GM23248 (cell line): ENCODE measurements at places on chromosomes 4 and X.

GRCh38 chr4:153159016-153159415 lies 45.2 kb upstream of the TRIM2 start:
- DNase-seq = peak; percentile 17

DNA sequence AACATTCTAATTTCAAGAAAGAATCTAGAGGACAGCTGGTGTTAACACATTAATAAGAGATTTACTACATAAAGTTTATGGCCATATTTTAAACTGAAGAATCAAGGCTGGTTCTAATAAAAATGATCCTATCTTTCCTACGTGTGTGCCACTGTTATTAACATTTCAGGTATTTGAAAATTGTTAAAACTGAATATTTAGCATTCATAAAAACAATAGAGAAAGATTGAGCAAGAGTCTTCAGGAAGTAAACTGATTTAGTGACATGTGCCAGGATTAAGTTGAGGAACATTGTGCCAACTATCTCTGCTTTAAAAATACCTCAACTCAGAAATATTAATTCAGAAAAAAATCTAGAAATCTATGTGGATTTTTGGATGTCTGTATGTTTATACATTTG lies 810.1 kb downstream of the FAT4 start:
- no peak for DNase-seq

DNA sequence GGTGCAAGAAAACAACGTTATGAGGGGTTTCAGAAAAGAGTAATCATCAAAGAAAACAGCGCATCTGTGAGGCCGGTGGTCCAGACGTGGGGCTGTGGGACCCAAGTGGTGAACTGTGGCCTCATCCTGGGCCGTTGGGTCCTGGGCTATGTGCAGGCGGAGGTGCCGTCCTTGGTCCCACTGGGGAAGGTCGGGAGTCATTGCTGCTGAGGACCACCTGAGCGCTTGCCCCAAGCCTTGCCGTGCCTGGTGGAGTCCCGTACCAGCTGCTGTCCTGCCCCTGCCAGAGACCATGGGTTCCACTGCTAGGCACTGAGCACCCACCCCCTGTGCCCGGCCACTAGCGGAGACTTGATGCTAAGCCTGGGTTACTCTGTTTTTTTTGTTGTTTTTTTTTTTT lies 25.5 kb upstream of the UVSSA start:
- DNase-seq = no peak

DNA sequence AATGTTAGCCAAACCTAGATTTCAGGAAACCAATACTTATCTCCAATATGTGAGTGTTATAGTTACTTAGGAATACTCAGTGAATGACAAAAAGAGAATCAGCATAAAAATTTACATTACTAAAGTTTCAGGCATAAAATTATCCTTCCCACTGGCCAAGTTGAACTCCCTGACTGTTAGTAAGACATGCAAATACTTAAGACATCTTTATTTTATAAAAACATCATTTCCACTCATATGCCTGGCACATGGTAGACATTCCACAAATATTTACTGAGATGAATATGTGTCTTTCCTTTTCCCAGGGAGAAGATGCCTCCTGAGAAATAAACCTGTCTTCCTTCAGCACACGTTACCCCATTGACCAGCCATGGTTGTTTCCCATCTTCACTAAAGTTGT lies 7.3 kb downstream of the VEGFD start:
- DNase-seq = peak; percentile 35

DNA sequence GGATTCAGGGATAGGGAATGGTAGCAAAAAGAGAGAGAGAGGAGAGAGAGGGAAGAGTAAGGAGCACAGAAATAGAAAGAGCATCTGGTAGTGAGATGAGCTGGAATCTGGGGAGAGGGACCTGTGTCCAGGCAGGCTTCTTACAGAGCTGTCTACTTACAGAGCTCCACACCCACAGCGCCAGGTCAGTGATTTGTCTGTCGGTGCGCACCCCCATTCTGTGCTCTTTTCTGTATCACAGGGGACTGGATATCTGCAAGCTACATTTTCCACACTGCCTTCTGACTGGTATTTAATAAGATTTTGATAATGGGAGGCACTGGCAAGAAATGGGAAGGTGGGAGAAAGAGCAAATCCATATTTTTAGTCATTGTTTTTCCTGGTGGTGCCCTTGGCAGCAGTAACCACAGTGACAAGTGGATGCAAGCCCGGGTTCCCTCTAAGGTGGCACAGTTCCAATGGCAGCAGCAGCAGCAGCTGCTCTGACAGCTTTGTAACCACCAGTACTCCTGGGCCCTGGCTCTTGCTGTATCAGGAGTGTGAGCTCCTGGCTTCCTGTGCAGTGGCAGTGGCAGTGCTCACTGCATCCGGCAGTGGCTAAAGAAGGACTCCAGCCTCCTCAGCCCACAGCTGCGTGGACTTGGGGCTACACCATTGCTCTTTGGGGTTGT lies 300.5 kb downstream of the TRIML1 start:
- DNase-seq = peak; percentile 2

DNA sequence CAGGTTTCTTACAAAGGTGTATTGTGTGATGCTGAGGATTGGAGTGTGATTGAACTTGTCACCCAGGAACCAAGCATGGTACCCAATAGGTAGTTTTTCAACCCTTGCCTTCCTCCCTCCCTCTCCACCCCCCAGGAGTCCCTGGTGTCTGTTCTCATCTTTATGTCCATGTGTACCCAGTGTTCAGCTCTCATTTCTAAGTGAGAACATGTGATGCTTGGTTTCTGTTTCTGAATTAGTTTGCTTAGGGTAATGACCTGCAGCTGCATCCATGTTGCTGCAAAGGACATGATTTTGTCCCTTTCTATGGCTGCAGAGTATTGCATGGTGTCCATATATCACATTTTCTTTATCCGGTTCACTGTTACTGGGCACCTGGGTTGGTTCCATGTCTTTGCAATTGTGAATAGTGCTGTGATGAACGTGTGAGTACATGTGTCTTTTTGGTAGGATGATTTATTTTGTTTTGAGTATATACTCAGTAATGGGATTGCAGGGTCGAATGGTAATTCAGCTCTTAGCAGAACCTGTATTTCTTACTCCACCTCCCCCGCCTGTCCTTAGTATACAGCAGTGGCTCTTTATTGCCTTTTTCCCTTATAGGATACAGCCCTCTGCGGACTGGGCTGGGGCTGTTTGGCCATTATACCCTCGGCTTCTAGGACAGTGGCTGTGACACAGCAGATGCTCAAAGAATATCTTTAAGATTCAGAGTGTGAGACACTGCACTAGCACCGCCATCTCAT lies 145.4 kb downstream of the PTTG2 start:
- no peak for DNase-seq

DNA sequence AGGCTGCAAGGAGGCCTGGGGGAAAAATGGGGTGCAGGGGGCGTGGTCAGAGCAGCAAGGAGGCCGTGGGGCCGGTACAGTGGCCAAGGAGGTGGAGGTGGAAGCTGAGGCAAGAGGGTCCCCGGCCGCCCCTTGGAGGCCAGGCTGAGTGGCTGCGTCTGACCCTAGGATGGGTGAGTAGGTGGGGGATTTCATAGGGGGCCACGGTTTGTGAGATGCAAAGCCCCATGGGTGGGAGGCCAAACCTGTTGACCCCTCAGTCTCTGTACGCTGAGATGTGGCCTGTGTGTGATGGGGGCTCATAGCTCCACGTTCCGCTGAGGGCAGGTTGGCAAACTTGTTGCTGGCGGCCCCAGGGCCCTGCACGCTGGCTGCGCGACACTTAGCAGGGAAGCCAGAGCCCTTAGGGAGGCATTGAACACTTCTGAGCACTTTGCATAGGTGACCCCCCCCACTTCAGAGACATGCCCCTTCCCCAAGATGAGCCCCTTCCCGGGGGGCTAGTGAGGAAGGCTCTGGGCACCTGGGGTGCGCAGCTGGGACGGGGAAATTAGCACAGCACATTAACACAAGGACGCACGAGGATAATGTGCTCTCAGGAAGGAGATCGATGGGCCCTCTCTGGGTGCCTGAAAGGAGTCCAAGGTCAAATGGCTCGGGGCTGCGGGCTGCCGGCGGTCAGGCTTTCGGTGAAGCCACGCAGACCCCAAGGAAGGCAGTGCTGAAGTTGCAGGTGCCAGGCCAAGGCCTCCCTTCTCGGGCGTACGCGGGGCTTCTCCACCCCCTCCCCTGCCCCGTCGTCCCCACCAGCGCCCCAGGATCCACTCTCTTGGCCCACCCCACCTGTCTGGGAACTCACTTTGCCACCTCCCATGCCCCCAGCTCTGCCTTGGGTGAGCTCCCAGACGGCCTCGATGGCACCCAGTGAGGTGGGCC lies 107.4 kb downstream of the HMX1 start:
- no peak for DNase-seq

DNA sequence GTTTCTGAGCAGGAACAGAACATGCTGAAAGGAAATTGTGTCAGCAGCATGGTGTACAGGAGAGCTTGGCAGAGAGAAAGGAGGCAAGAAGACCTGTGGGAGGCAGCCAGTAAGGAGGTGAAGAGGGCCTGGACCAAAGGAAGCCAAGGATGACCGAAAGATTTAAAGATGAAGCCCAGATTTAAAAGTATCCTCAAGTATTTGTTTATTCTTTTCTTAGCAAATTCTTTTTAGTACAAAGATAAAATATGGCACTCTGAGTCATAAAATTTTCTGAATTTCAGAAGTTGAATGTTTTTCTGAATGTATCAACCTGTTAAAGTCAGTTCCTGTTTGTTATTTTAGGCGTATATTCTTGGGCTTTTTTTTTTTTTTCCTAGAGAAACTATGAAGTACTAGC lies 3.5 kb downstream of the PKD2 start:
- DNase-seq = peak; percentile 28

GRCh38 chrX:16484338-16484737 lies 165.6 kb upstream of the S100G start:
- peak; percentile 90 for DNase-seq

GRCh38 chr4:150411520-150411919 lies 170.4 kb upstream of the MAB21L2 start:
- no peak for DNase-seq

- DNase-seq = no peak
Measured at GRCh38 chr4:39335566-39335965, 30.6 kb downstream of the RFC1 start.

- DNase-seq = peak; percentile 62
Measured at GRCh38 chr4:76957004-76957738, 7.6 kb downstream of the SEPTIN11 start.

GRCh38 chrX:50770702-50771101 lies 43.3 kb downstream of the SHROOM4 start:
- DNase-seq = no peak

DNA sequence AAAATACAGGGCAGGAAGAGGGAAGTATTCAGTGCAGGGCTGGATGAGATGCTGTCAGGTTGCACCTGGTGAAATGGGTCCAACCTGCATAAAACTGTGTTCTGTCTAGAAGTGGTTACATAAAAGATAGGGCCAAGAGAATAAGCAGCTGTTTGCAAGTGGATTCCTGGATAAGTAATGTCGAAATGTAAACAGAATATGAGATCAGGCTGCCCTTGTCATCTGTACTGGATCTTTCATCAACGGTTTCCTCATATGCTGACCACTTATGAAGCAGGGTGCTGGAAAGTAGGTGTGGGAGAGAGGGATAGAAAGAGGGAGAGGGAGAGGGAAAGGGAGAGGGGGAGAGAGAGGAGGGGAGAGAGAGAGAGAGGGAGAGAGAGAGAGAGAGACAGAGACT lies 349.8 kb upstream of the CPEB2 start:
- DNase-seq = no peak

DNA sequence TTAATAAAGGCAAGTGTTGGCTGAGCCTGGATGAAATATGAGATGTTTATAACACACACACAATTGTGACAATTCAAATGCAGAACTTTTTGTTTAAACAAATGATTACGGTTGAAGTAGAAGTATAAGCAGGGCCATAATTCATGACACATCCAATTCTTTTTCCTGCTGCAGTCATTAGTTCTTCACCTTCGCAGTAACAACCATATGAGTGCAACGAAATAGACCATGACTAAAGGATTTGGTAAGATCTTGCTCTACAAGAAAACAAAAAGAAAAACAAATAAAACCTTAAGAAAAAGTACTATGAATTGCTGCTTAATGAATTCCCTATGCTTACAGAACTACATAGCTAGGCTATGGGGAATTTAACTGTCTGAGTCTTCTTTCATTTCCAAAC lies 13.9 kb upstream of the BMPR1B start:
- DNase-seq = no peak

- no peak for DNase-seq
Measured at GRCh38 chr4:4808086-4808485, 51.4 kb upstream of the MSX1 start.

DNA sequence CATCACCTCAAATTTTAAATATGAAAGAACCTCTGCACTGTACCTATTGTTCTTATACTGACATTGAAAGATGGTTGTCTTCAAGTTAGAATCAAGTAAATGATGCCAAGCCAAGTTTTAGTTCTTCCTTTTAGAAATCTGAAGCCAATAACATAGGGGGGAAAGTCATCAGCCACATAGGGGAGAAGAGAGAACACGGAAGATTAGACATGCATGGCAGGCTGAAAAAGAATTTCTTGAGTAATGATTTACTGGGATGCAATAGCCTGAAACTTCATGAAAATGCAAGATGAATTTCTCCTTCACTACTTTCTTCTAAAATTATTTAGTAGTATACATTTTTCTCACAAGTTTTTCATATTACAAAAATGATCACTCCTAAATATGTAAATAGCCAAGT lies 13.6 kb upstream of the EPGN start:
- DNase-seq = no peak

DNA sequence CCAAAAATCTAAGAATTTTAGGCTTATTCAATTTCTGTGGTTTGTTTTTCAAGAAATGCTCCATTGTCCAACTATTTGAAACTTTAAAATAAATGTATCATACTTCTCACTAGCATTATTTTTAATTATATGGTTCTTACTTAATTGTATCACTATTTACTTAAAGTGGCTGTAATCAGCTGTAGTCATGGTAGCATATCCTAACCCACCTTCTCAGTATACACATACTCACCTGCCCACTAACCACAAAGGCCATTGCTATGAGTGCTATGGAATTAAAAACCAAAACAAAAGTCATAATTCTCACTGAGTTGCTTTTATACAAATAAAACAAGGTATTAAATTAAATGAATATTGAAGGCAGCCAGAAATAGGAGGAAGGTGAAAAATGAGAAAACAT lies 5.0 kb downstream of the FBXO8 start:
- DNase-seq = no peak
